Activated T-cell treated with anti-CD3 and anti-CD28 coated beads for 4 hours (primary cell): ENCODE measurements at places on chromosomes 11 and 22.

GRCh38 chr22:27973846-27974245 is 54.8 kb upstream of the PITPNB start:
- no peak for DNase-seq

- no peak for DNase-seq
Observed at GRCh38 chr22:44155115-44155514, 25.6 kb upstream of the PARVG start.

- no peak for DNase-seq
Observed at GRCh38 chr11:70365544-70365927, 32.8 kb upstream of the CTTN start.

- DNase-seq, result no peak
Observed at GRCh38 chr11:119421941-119422808, 797 bp downstream of the THY1 start.

DNA sequence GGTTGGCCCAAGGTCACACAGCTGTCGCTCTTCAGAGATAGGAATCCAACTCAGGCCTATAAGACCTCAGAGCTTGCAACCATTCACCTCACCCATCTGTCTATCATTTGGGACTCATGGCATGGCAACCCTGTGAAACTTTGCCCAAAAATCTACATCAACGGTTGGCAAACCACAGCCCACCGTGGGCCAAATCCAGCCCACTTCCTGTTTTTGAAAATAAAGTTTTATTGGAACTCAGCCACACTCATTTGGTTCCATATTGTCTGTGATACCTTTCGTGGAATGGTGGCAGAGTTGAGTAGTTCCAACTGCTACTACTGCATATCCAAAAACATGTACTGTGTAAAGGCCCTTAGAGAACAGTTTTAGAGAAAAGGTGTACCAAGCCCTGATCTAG is 307.8 kb downstream of the MN1 start:
- DNase-seq, result no peak

DNA sequence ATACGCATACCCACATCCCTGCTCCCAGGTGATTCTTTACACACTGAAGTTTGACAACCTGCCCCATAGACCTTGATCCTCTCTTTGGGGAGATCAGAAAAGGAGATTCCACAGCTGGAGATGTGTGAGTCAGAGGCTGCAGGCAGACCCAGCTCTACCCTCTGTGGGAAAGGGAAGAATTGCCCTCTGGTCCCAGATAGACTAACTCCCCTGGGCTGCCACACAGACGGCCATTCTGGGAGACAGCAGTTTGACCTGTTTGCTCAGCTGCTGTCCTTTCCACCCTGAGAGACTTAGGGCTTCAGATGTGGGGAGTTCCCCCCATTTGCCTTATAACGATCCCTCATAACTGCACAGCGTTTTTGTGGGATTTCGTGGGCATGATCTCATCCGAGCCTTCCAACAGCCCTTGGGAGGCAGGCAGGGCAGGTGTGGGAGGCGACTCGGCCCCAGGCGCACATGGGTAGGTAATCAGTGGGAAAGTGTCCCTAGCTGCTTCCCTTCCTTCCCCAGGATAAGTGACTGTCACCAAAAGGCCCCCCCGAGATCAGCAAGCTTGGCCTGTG is 14.1 kb downstream of the FAM83F start:
- no peak for DNase-seq

GRCh38 chr22:25514436-25515180 is 49.9 kb upstream of the GRK3 start:
- no peak for DNase-seq

DNA sequence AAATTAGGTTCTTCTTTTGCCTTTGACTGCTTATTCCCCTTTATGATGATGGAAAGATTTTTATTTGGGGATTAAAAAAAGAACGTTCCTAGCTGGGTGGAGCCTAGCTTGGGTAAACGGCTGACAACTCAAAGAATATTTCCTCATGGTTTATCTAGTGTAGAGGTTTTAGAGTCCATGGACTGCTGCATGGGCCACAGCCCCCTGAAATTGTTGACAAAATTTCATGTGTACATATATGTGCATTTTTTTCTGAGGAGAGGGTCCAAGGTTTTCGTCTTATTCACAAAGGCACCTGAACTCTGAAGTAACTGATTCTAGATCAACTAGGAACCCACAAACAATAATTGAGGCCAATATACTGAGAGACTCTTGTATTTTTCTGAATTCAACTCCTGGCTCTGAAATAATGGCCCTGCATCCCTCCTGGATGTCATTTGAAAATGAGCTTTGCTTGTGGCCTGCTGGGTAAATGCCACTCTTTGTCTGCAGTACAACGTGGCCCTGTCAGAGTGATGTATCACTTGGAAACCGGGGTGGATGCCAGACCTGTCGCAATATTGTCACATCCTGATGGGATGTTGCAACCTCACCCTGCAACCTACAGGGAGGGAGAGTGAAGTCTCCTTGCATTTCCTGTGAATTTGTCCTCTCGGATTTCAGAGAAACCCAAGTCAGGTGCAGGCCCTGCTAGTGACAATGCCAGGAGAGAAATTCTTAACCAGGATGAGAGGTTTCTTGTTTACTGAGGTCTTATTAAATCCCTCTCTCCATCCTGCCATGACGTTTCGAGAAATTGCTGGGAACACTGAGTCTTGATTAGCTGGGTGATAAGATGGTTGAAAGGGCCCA is 33.8 kb downstream of the EHF start:
- no peak for DNase-seq

DNA sequence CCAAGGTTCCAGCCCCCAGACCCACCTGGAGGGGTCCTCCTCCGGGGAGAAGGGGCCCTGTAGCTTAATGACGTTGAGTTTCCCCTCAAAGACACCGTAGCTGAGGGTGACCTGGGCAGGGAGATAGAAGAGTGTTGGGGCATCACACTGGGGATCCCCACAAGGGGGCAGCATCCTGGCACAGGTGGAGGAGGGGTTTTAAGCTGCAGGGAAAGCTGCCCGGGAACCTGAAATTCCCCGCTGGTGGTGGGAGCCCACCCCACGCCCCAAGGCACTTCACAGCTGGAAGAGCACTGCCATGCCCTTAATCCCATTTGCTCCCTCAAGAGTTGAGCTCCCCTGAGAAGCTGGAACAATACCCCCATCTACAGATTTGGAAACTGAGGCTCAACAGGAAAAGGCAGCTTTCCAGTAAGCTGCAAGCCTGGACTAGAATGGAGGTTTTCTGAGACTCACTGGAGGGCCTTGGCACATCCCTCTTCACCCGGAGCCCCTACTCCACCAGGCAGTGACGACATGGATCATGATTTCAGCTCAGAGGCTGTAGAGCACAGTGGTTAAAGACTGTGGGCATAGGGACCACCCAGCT is 13.7 kb downstream of the MFNG start:
- peak; percentile 44 for DNase-seq

DNA sequence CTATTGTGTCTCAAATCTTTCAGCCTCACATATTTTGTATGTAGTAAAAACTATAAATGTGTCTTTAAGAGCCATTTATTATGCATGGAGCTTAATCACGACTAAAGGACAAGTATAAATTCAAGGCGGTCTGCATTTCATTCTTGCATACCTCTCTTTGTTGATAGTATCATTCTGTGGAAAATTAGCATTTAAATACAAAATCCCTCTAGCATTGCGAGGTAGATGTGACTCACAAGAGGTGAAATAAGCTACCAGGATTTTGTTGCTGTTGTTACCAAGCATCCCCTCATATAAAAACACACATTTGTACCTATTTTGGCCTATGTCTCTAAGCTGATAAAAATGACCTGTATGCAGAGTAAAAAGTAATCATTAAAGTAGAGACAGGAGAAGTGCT is 537.4 kb upstream of the LUZP2 start:
- no peak for DNase-seq

DNA sequence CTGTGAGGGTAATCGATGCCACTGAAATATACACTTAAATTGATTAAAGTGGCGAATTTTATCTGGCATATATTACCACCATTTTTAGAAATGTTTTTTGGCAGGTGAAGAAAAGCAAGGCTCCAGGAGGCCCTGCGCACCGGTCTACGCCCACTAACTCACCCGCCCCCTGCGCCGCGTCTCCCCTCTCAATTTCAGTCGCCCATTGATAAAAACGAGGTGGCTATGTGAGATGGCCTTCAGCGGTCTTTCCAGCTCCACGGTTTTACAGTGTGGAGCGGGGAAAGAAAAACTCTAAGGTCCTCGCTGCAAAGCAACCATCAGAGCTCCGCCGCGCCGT is 602 bp upstream of the AQP11 start:
- DNase-seq, result no peak

- no peak for DNase-seq
Observed at GRCh38 chr11:123373754-123374621, 56.1 kb upstream of the GRAMD1B start.

DNA sequence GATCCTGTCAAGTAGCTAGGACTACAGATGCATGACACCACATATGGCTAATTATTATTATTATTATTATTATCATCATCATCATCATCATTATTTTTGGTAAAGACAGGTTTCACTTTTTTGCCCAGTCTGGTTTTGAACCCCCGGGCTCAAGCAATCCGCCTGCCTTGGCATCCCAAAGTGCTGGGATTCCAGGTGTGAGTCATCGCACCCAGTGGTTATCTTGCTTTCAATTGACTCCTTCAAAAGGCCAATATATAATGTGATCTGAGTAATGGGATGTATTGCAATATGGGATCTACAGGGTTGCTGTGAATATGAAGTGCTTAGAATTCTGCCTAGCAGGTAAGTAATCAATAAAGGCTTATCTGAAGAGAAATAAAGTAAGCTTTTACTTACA is 221.2 kb downstream of the SBF2 start:
- DNase-seq, result no peak

DNA sequence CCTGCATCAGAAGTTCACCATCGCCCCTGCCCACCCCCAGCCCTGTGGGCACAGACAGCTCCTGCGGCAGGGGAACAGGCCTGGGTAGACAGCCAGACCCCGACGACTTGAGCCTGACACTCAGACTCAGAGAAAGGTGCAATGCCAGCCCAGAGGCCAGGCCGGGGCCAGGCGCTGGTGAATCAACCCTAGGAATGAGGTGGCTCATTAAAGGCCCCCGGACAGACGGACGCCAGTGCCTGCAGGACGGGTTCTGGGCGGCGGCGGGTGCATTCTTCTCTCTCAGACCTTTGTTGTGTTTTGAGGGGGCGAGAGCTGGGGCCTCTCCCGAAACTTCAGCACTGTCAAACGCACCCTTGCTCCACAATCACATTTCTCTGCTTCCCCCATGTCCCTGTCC is 5.6 kb downstream of the OVOL1 start:
- no peak for DNase-seq

GRCh38 chr22:37485395-37486223 is 575 bp downstream of the MFNG start:
- peak; percentile 9 for DNase-seq

GRCh38 chr22:30806391-30806861 is 111.8 kb downstream of the OSBP2 start:
- no peak for DNase-seq

GRCh38 chr11:117072517-117073461 is 25.4 kb downstream of the SIK3 start:
- no peak for DNase-seq

- DNase-seq, result no peak
Observed at GRCh38 chr11:64694821-64695365, 28.1 kb downstream of the NRXN2 start.

GRCh38 chr11:67996622-67997474 is 7.0 kb downstream of the UNC93B1 start:
- no peak for DNase-seq

DNA sequence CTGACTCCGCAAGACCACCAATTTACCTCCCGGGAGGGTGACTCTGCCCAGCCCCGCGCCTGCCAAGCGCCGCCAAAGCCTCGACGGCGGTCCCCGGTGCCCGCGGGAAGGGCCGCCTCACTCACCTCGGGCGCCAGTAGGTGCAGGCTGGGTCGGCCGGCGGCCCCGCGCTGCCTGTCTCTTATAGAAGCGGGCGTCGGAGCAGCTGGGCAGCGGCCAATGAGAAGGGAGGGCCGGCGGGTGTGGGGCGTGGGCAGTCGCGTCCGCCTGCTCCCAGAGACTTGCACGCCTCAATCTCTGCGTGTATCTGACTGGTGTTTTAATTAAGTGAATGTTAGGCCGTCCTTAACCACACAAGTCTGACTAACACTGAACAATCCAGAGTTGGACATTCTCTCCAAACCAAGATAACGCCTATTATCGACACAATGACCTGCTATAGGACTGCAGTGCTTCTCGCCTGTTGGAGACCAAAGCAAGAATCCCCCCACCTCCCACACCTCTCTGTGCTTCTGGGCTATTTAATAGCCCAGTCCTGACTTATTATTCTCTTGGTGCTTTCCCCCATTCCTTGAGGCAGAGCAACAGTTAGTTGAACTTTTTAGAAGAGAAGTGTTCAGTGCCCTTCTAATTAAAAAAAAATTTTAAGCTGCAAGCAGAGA is at the start of gene TPH1:
TSS of gene TPH1 (minus strand) at position 154 of the 662 bp plus-strand sequence. CDS start 5,507 bp downstream, outside the sequence.
- DNase-seq, result no peak

- no peak for DNase-seq
Observed at GRCh38 chr22:22167791-22168189, 76.8 kb upstream of the VPREB1 start.

GRCh38 chr11:130785380-130786116 is 130.7 kb downstream of the SNX19 start:
- no peak for DNase-seq

- DNase-seq, result no peak
Observed at GRCh38 chr22:26055693-26056092, 113.6 kb upstream of the SEZ6L start.

- no peak for DNase-seq
Observed at GRCh38 chr22:49553076-49553475, 274.6 kb downstream of the BRD1 start.

DNA sequence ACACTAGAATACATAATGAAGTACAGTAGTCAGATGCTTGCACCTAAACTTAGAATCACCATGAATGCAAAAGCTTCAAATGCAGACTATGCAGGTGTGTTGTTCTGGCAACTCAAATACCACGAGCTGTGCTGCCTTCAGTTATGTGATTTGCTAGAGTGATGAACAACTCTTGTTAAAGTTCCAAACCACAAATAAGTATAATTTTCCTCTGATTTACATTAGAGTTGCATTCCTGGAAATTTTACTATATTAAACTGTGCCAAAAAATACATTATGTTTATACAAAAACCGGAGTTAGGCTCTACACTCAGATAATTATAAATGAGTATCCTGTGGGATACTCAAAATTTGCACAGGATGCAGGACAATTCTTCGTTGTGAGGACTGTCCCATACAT is 3.0 kb downstream of the TMEM218 start:
- no peak for DNase-seq

- no peak for DNase-seq
Observed at GRCh38 chr11:77063861-77064260, 2.9 kb upstream of the CAPN5 start.

GRCh38 chr11:68581439-68581838 is 102.9 kb upstream of the GAL start:
- no peak for DNase-seq
